CD4-positive, alpha-beta T cell treated with Interleukin-4 for 4 hours (primary cell): ENCODE measurements at places on chromosomes 7 and 10.

DNA sequence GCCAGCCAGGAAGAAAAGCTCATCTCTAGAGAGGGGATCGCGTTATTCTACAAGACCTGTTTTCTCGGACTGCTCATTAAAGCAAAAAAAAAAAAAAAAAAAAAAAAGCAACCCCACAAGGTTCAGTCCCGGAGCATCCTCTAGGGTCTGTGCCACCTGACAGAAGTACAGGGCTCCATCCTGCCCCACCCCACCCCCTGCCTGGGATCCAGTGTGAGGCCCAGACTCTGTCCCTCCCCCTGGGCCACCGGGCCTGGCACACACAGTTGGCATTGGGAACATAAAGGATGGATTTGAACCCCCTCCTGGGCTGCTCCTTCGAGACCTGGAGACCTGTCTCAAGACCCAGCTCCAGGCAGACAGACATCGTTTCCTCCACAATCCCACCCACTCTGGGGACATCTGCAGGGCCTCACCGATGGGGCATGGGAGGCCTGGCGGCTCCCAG lies 688 bp downstream of the ORAI2 start:
- no peak for DNase-seq

DNA sequence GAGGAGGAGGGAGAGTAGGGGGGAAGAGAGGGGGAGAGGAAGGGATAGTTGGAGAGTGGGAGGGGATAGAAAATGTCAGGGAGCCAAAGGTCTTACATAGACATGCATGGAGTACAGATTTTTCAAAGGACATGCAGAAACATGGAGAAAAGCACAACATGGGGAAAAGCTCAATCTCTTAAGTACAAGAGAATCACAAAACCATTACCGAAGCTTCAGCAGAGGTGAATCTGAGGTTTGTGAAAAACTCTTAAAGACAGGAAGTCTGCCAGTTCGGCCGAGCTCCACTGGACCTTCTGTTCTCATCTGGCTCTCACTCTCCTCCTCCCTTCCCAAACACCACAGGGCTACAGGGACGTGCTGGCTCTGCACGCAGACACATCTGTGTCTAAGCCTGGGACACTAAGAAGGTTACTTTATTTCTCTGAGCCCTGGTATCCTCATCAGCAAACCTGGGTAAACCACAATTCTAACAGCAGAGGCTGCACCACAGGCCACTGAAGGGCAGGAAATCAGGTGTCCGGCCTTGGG lies 133.9 kb downstream of the COBL start:
- no peak for DNase-seq

DNA sequence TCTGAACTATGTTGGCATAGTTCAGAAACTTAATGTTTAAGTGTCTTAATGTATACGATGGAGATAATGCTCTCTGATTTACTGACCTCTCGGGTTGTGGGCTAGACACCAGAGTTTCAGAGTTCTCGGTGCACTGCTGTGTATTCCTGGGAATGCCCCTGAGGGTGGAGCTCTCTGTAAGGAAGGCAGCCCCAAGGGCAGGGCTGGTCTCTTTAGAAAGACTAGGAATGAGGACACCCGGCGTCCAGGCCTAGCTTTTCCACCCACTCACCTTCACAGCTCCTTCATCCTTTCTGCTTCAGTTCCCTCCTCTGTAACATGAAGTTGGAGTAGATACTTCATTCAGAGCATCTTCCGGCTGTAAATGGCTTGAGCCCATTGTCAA lies 536.6 kb upstream of the GALNT17 start:
- no peak for DNase-seq

DNA sequence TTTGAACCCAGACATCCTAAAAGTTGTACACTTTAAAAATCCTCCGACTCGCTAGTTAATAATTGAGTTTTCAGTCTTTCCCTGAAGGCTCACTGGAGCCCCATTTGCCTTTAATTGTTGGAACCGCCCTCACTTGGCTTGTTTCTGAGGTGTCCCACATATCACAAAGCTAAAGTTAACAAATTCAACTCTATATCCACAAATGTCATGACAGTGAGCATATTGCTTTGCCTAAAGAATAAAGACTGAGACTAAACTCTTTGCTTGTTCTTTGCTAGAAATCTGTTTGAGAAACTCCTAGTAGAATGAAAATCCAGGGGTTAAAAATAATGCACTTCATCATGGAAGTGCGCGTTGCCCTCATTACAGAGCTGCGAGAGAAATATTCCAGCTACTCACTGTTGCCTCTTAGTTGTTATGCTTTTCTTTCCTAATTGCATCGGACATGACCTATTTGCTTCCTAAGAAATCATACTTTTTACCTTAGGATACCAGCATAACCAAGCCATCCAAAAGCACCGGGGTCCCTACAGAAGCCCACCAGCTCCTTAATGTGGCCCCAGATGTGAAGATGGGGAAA lies 752 bp downstream of the THSD7A start:
- no peak for DNase-seq

- DNase-seq, result no peak
Measured at GRCh38 chr7:131010029-131010716, 276.2 kb upstream of the KLF14 start.

DNA sequence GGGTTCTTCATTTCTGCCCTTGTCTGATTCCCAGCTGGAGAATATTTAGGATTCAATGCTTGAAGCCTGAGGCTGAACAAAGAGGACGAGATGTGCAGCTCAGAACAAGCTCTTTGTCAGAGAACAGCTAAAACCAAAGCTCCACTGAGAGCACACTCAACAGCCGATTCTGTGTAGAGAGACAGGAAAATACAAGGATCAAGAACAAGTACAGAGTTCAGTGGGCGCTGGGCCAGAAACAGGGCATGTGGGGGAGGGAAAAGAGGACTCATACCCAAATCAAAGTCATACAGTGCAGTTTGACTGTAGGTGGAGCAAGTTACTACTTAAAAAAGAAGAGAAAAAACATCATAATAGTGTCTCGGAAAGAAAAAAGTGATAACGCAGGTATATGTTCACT lies at the start of gene AGMO:
Gene AGMO (minus strand): TSS at position 181 of the 400 bp plus-strand sequence.
- no peak for DNase-seq

- no peak for DNase-seq
Measured at GRCh38 chr10:5892007-5892406, 2.0 kb downstream of the FBH1 start.

DNA sequence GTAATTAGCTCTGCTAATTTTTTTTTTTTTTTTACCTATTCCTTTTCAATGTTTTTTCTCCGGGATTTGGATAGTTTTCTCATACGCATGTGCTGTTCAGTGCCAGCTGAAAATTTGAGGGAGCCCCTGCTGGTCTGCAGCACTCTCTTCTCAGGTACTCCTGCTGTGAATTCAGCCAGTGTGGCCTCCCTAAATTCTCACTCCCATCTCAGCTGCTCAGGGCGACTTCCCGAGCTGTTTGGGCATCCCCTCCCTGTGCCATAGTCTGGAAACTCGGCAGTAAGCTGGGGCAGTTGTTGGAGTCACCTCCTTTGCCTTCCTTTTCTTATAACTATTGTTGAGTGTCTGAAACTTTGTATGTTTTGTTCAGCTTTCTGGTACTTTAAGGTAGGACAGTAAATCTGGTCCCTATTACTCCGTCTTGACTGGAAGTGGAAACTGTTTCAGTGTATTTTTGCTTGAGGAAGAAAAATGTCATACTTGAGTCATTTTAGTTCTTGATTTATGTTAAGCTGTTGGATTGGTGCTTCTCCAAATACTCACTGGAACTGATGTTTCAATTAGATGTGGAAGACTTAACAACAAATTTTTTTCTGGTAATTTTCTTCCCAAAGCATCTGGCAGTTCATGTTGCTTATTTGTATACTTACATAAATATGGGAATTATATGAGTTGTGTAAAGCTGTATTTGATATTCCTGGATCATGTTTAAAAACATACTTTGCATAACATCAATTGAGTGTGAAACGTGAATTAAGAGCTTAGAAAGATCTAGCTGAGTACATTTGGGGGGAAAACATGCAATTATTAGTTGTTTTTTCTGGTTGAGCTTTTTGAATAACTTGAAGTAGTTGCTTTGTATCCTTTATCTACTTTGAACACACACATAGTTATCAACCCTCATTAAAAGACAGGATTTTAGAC lies 33.7 kb downstream of the MINPP1 start:
- no peak for DNase-seq

DNA sequence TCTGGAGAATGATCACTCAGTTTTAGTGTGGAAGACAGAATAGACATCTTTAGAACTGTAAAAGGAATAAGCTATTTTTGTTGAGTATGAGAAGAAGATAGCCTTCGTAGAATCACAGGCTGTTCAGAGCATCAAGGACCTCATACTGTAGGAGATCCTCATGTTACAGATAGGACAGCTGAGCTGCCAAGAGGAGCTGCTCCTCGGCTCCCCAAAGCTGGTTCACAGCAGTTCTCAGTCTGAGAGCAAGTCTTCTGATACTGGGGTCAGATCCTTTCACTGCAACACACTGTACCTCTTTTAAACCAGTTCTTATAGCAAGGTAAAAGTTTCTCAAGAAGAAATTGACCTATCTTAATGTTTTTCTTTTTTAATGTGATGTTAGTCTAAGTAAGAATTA lies 17.1 kb downstream of the CCNY start:
- DNase-seq, result no peak
